Left kidney (tissue), 8 donors: ENCODE measurements at places on chromosomes 7 and 10. TPM values are rescaled to one million over a fixed set of nuclear protein-coding genes. Genes with fewer than 3 reads are reported as not detected.

DNA sequence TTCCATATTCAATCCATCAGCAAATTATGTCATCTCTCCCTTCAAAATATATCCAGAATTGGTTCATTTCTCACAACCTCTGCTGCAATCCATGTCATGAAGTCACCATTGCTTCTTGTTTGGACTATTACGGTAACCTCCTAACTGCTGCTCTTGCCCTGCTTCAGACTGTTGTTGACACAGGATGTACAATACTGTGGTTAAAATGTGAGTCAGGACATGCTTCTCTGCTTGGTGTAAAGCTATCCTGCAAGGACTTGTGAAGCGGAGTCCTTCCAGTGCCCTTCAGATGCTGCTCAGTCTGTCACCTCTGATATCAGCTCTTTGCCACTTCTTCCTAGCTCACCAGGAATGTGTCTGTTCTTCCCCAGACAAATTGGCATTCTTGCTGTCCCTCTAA lies 10.4 kb upstream of the NXPH1 start:
- DNase-seq = no peak

DNA sequence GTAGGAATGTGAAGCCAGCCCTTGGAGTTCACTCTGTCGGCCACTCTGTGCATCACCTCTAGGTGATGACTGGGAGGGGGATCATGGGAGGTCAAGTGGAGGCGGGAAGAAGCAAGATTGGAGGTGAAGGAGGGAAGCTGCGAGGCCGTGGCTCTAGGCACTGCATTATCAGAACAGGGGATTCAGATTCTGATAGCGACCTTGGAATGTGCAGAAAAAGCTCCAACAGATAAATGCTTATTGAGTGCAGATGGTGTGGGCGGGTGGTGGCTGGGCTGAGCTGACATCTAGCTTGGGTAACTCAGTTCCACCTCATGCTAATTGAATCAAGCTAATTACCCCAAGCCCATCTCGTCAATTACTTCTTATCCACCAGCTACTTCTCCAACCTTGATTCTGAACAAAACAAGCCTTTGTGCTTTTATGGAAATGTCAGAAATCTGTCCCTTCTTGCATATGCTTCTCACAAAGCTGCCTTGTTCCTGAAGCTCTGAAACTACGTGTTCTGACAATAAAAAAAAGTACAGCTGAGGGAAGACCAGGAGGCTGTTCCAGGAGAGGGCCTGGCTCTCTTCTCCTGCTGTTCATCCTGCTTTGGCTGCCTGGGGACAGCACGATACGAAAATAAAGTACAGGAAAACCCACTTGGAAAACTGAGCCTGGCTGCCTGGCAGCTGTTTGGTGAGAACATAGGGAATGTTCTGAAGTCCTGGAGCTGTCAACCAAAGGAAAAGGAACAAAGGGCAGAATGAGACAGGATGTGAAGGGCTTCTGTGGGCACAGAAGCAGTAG lies 27.5 kb downstream of the STRA8 start:
- DNase-seq = no peak

GRCh38 chr7:42833411-42833810 lies 78.5 kb downstream of the C7orf25 start:
- no peak for DNase-seq

Gene STAG3
- 30.7 TPM for polyA plus RNA-seq

GRCh38 chr10:14134275-14134674 lies 196.4 kb downstream of the FRMD4A start:
- no peak for DNase-seq
